ENCODE measurements at places on chromosomes 1 and 21.

- DNase-seq = no peak
Observed at GRCh38 chr1:201404722-201405483, 5.8 kb upstream of the LAD1 start.

DNA sequence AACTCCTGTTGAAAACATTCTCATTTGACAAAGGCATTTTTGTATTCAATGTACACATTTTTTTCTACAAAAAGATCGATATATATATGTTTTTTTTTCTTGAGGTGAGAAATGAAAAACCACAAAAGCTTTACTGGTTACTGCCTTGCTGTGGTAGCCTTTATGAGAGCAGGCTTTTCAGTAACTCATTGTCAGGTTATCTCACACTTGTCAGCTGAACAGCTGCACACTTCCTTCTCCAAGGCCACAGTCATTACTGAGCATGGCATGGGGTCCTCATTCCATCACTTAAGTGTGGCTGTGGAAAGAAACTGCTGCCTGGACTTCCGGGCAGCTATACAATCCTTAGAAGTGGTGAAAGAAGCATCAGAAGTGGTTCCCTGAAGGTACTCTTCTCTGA, 169.3 kb upstream of the ZP4 start:
- no peak for DNase-seq

DNA sequence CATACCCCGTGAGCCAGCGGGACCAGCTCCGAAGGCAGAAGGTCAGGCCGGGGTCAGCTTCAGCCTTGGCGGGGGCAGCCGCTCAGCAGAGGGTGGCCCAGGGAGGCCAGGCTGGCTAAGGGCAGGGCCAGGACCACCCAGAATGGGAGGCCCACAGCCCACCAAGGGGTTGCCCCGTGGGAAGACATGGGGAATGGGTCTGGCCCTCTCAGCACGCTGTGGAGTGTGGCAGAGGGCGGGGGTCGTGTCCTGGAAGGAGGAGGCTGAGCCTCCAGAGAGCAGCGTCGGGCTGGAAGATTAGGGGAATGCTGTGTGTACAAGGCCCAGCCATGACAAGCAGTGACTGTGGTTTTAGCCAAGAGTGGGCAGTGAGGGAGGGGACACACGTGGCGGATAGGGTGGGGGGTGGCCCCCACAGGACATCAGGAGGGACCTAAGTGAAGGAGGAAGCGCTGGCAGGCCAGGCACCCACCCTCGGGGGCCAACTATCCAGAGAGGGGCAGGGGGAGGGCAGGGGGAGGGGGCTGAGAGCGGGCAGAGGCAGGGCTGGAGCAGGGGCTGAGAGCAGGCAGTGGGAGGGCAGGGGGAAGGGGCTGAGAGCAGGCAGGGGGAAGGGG, 43.9 kb upstream of the POFUT2 start:
- no peak for DNase-seq

DNA sequence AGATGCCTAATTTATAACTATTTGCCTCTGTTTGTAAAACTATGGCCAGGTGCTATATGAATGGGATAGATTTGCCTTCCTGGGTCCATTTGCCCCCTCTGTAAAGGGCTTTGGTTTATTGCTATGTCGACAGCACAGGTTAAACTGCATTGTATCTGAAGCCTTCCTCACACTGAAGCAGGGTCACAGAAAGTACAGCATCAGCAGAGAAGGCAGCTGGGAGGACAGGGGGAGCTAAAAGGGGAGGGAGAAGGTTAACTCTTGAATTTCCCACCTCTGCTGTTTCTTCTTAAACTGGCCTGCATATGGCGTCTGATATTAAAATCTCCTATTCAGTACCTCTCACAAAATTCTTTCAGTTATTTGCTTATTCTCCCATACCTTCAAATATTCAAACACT, 297.4 kb downstream of the TM2D1 start:
- no peak for DNase-seq

- no peak for DNase-seq
Observed at GRCh38 chr1:222454782-222455181, 93.1 kb downstream of the HHIPL2 start.

GRCh38 chr1:95475686-95476457, 241.9 kb downstream of the RWDD3 start:
- DNase-seq = no peak

DNA sequence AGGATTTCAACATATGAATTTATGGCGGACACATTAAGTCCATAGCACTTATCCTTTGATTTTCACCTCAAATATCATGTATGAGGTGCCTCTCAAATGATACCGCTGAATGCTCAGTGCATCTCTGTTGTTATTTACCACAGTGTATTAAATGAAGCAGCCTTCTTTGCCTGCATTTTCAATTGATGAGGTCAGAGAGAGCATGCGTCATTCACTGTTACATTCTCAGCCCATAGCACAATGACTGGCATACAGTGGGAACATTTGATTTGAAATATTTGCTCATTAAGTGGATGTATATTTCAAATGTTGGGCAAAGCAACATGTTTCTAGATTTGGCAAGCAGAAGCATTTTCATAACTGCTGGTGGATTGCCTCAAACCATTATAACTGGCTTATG, 45.7 kb downstream of the LRRC7 start:
- no peak for DNase-seq

DNA sequence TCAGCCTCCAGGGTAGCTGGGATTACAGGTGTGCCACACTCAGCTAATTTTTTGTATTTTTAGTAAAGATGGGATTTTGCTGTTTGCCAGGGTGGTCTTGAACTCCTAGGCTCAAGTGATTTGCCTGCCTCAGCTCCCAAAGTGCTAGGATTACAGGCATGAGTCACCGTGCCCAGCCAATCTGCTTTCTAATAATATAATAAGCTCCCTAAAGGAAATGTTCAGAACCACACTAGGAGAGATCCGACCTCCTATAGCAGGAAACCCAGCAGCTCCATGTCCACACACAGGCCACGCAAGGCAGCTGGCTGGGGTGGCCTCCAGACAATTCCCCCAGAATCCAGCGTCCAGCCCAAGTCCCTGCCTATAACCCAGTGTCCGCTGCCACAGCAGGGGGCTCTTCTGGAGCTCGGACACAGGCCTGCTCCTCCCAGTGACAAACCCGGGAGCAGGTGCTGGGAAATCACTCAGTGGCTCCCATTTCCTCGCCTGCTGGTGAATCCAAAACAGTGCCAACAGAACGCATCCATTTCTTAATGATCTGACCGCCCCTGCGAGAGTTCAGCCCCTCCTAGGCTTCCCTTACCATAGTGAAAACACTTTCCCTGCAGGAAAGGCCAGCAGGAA, 7.5 kb downstream of the RIPK4 start:
- DNase-seq = peak; percentile 17

- DNase-seq = no peak
Observed at GRCh38 chr1:85220756-85221201, 20.0 kb upstream of the SYDE2 start.

- no peak for DNase-seq
Observed at GRCh38 chr1:86318436-86318835, 77.7 kb downstream of the ODF2L start.

DNA sequence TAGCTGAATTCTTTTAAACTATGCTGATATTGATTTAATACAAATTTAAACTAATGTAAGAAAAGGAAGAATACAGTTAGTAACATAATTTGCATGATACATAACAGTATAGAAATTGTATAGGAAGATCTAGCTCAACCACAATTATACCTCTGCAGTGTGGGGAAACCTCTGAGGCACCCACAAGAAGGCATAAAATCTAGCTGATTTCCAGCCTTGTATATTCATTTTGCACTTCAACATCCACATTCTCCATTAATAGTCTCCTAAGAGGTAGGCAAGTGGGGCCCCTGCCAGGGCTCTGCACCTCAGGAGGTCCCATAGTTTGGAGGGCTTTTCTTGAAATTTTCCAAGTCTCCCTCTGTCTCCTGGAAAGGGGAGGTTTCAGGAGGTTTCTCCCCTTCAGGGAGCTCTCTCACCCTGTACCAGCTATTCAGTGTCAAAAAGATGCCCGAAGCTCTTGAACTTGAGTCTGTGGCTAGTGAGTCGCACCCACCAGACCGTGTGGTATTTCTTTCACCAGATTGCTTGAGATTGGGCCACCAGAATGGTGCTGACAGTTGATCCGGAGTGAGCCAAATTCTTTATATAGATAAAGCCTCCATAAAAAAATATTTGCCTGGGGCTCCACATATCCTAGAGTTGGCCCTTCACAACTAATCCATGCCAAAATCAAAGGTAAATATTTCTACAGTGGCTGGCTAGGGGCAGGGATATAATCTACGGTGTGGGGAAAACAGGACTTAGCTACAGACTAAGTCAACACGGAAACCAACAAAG, 108.2 kb downstream of the TIAM1 start:
- peak; percentile 60 for DNase-seq

GRCh38 chr1:93681101-93681988, at the start of gene BCAR3:
Gene BCAR3, minus strand, starts transcription at chr1:93681837. Its CDS starts 6,907 bp downstream, at chr1:93674930.
- DNase-seq = no peak

DNA sequence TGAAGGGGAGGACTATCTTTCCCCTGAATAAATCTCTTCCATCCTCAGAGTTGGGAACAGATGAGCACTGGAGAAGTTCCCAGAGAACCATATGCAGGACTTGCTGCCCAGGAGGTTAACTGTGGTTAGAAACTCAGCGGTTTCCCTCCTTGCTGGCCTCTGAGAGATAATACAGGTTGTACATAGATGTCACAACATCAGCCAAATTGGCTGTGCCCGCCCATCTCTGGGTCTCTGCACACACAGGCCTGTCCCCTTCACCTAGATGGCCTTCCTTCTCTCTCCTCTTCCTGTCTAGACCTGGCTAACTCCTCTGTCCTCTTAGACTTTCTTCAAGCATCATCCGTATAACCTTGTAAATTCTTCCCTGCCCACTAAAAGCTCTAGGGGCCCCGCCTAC, 5.7 kb downstream of the RGS5 start:
- no peak for DNase-seq

GRCh38 chr1:12179111-12179519, 12.3 kb downstream of the TNFRSF1B start:
- DNase-seq = peak; percentile 87

DNA sequence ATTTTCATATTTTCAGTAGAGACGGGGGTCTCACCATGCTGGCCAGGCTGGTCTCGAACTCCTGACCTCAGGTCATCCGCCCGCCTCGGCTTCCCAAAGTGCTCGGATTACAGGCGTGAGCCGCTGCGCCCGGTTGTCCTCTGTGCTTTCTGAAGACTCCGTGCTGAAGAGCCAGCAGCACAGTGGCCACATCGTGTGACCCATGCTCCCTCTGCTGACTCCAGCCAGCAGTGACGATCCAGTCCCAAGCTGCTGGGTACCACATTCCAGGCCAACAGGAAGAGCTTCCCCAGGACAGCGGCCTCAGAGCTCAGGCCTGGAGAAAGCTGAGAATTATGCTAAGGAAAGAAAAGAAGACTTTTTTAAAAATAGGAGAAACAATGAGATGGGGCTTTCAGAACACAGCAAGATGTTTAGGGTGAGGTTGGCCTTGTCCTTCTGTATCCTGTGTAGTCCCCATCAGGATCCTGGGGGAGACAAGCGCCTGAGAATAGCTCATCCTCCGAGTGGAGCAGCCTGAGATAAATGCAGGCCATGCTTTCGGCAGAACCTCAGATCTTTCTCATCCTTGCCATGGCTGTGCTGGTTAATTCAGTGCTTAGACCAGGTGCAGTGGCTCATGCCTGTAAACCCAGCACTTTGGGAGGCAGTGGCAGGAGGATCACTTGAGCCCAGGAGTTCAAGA, 207.1 kb downstream of the SLC35F3 start:
- peak; percentile 37 for DNase-seq

GRCh38 chr1:240644732-240645131, 32.8 kb upstream of the GREM2 start:
- no peak for DNase-seq

DNA sequence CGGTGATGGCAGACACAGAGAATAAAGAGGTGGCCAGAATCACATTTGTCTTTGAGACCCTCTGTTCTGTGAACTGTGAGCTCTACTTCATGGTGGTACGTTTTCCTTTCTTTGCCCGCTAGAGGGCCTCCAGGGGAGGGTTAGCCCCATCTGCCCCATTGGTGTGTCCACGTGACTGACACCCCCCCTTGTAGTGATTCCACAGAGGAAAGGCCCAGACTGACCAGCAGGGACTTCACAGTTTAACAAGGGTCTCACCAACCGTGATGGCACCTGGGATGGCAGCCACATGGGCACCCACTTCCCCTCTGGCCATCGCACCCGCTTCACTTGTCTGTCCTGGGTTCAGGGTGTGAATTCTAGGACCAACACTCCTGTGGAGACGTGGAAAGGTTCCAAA, 22.3 kb upstream of the SARS1 start:
- no peak for DNase-seq

GRCh38 chr1:1883092-1883873, 7.6 kb downstream of the GNB1 start:
- DNase-seq = no peak

DNA sequence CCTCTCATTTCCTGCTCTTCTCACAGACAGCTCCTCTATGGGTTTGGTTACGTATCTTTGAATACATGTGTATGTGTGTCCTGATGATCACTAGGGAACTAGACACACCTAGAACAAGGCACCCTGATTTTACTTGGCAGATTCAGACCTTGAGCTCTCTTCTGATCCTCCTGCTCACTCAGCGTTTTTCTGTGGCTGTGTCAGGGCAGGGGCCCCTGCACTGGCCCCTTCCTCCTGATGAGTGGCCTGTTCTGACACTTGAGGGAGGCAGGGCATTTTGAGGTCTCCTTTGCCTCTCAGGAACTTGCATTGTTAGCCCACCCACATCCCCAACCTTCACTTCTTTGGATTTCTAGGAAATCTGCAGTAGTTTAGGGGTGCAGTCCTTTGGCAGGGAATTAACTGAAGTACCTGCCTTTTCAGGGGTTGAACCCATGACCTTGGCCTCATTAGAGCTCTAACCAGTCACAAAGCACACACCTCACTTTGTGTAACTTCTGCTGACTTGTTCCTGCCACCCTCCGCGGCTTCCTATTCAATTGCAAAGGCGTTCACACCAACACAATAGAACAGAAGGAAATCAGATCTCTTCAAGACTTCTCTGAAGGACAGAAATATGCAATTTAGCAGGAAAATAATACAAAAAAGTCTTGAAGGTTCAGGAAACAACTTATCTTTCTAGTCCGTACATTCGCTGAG, 8.8 kb downstream of the SMYD2 start:
- DNase-seq = no peak

DNA sequence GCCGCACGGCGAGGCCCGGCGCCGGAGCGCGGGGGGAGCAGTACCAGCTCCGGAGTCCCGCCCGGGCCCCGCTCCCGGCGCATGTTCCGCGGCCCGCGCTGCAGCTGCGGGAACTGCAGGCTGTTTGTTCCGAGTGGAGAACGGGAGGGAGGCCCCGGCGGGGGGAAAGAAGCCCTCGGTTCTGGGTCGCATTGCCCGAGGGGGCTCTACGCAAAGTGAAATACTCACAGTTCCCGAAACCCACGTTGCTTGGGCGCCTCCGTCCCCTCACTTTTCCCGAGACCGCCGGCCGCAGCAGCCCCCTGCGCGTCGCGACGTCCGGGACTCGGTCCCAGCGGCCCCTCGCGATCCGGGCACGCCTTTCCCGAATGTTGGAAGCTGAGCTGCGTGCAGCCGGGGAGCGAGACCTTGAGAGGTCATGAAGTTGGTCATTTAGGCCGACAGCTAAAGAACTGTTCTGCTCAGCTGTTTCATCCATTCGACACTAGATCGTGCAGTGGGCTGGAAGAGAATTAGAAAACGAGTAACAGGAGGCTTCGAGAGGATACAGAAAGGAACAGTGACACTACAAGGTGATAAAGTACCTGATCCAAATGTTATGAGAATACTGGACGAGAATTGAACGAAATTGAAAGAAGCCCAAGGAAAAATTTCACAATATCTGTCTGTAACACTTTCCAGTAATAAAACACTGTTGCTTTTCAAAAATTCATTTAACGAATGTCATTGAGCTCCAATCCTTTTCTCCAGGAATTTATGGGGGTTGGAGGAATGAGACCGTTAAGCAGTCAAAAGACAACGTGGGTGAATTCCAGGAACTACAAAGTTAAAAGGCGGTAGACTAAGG, 657 bp upstream of the LIN9 start:
- DNase-seq = peak; percentile 31

GRCh38 chr1:228316589-228317387, 89.8 kb downstream of the TRIM11 start:
- DNase-seq = no peak

Measured in HT1080 (cell line).